Calu3 (cell line): ENCODE measurements at places on chromosomes 2 and 18. TPM values are rescaled to one million over a fixed set of nuclear protein-coding genes. Genes with fewer than 3 reads are reported as not detected.

DNA sequence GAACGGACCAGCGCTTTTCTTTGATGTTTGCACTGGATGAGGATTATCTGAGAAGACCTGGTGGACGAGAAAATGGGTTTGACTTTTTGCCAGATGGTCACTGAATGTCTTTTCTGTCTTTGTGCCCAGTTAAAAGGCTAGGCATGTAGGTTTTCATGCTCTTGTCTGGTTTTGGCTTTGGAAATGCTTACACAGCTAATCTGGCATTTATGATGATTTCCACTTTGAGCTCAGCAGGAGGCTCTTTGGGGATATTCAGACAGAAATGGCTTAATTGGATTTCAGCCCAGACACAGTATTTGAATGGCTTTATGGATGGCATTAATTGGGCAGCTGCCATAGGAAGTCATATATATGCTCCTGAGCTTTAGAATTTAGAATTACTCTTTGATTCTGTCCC, 59.6 kb downstream of the NCK2 start:
- no peak for DNase-seq

DNA sequence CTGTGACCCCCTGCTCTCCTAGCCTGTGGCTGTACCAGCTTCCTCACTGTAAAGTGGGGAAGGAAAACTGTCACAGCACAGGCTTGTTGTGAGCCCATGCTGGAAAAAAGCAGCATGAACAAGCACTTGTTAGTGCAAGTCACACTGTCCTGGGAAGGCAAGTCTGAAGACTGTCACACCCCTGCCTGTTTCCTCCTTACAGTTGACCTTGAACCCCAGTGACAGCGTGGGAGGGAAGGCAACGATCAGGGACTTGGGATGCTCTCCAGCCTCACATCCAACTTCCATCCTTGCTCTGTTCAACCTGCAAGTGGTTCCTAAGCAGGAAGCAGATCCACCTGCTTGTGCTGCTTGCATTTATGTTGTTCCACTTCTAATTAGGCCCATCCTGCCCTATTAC, 311.3 kb upstream of the KLHL29 start:
- no peak for DNase-seq

DNA sequence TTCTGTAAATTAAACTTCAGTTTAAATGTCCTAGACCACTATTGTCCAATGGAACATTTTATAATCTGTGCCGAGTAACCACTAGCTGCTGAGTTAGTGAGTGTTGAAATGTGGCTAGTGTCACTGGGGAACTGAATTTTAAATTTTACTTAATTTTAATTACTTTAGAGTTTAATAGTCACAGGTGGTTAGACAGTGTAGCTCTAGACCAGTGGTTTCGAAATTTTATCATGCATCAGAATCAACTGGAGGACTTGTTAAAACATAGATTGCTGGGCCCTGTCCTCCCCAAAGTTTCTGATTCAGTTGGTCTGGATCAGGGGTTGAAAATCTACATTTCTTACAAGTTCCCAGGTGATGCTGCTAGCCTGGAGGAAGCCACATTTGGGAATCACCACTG, 110.4 kb downstream of the FMNL2 start:
- DNase-seq = no peak

DNA sequence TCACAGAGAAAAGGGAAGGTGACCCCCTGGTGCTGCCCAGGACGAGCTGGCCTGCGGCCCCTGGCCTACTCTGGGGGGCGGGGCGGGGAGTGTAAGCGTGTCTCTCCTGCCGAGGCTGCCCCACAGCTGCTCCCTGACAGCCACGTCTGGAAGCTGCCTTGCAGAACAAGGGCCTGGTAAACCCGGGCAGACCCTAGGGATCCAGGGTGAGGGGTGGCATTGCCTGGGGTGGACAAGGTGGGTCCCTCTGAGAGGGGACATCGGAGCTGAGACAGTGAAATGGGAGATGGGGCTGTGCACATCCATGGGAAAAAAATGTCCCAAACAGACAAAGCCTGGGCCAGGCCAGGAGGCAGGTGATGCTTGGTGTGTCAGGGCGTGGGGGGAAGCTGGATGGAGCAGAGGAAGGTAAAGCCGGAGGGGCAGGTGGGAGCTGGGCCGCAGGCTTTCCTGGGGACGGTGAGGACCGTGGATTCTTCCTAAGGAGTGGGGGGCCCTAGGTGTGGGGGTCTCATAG, 66.0 kb upstream of the HDAC4 start:
- DNase-seq = no peak

GRCh38 chr2:108323619-108324018, 34.9 kb downstream of the SULT1C2 start:
- DNase-seq = no peak

GRCh38 chr2:147499785-147500184, 345.0 kb upstream of the ACVR2A start:
- DNase-seq = no peak

GRCh38 chr18:36756242-36756641, 72.6 kb downstream of the TPGS2 start:
- no peak for DNase-seq

DNA sequence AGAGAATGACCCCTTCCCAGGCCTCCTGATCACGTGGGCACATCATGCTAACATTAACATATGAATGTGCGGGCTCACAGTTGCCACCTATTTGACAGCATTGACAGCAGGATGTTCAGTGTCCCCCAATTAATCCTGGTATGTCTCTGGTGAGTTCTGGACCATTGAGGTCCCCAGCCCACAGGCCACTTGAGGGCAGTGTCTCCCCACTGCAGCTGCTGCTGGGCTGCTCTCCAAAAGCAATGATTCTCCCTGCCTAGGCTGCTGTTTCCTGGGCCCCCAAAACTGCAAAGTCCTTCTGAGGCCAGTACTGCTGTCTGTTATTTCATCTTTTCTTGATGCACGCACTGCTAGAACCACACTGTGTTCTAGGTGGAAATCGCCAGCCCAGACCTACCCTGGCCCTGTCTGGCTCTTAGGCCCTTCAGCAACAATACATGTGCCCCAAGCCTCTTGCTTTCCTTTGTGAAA, 52.7 kb upstream of the MAPK4 start:
- peak; percentile 63 for DNase-seq

DNA sequence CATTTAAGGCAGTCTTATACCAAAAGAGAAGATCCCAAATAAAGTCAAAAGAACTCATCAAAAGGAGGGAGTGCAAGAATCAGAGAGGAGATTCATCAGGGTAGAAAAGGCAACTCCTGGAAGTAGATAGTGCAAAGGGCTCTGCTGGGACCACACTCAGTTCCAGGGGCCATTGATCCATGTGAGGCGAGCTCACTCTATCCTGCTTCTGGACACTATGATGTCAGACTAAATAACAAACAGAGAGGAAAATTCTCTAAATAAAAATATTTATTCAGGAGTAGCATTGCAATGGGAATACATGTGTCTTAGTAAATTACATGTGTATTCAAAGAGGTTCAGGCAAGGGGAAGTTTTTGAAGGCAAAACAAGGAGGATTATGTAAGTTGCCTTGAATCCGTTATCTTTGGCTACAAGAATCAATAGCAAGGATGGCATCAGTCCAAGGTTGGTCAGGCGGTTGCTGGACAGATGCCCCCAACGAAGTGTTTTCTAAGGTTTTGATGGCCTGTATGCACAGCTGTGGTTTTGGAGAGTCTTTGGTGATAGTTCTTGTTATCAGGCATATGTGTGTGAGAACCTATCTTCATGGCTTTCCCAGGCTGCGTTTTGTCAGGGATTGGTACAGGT, 13.2 kb upstream of the SERPINB12 start:
- no peak for DNase-seq

DNA sequence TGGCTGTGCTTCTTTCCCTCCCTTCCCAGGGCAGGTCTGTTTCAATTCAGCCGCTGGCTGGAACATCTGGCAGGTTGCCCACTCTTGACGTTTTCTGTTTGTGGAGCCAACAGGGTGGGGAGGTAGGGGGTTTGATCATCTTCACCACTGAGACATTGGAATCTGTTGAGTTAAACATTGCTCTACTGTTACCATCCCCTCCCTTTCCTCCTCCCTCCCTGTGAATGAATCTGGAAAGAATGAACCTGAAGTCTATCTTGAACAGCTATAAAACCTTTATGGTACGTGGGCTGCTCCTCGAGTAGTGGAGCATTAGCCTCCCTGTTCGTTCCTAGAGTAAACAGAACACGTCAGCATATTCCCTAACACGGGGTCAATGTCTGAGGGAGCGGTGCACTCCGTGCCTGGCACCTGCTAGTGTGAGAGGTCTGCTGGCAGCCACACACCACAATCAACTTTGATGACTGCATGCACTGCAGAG, 249.9 kb upstream of the RBBP8 start:
- peak; percentile 90 for DNase-seq

GRCh38 chr2:70790136-70790828, at the start of gene FIGLA:
FIGLA (minus strand) TSS chr2:70790643; CDS start chr2:70790638, 5 bp downstream.
- DNase-seq = no peak

DNA sequence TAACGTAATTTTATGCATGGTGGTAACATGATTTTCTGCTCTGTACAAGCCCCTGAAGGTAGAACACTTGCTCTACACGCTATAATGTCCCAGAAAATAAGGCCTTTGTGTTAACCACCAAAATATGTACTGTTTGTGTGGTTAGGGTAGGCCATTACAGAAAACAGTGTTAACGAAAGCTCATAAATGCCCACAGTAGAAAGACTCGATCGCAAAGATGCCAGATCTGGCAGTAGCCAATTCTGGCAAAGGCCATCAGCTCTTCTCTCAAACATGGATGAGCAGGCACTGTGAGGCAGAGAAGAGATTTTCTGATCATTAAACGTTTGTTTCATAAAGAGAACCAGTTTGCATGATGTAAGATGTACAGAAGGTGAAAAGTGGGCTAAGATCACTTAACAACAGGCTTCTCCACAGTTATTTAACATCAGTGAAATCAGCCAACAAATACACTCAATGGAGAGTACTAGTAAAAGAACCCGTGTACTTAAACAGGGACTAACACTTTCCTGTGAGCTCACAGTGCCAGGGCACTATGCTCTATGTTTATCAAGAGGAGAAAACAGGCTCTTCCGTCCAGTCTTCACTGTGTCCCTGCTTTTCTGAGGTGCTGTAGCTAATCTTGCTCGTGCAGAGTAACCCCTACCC, 80.3 kb downstream of the SPRED2 start:
- no peak for DNase-seq

DNA sequence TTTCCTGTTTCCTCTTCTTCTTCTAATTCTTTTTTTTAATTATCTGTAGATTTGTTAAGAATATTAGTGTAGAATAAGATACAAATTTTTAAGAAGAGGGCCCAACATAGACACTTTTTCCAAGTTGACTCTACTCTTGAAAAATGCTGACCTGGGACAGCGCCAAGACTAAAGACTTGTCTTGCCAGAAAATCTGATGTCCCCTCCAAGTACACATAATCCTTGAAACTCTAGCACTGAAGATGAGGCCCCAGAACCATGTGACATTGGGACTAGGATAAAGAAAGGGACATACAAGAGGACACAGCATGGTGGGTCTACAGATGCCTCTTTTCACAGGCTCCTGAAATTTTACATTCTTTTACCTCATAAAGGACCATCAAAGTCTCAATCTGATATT, 271.6 kb upstream of the SESTD1 start:
- DNase-seq = no peak

The MTA3 gene
- total RNA-seq = 45.2 and 46.5 TPM in 2 replicates

The NOL4 gene
- total RNA-seq = not detected in 2 replicates

The MBOAT2 gene
- 36.8 and 40.9 TPM in 2 replicates for total RNA-seq

The DYNAP gene
- total RNA-seq = not detected in 2 replicates

The EDAR gene
- total RNA-seq = not detected in 2 replicates

The FOXI3 gene
- total RNA-seq = not detected in 2 replicates
